ENCODE measurements at places on chromosomes 2 and 18.

DNA sequence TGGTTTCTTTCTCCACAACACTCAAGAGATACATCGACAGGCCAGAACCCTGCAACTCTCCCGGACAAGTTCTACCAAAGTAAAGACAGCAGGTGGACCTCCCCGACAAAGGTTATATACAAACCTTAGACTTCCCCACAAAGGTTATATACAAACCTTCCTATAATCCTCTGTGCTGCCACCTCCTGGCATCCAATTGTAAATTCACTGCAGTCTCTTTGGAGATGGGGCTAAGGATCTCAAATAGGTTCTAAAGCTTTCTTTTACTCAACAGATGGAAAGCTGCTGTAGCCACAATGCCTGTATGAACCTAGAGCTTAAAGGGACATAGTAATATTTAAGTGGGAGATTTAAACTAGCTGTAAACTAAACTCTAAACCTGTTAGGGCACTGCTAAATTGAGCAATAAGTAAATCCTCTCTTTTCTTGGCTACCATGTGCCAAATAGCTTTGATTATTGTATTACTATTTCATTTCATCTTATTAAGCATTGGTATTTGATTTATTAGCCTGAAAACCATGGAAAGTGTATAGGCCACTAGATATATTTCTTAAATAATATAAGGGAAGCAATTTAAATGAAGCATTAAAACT lies 9.8 kb upstream of the MREG start:
- DNase-seq = peak; percentile 81

DNA sequence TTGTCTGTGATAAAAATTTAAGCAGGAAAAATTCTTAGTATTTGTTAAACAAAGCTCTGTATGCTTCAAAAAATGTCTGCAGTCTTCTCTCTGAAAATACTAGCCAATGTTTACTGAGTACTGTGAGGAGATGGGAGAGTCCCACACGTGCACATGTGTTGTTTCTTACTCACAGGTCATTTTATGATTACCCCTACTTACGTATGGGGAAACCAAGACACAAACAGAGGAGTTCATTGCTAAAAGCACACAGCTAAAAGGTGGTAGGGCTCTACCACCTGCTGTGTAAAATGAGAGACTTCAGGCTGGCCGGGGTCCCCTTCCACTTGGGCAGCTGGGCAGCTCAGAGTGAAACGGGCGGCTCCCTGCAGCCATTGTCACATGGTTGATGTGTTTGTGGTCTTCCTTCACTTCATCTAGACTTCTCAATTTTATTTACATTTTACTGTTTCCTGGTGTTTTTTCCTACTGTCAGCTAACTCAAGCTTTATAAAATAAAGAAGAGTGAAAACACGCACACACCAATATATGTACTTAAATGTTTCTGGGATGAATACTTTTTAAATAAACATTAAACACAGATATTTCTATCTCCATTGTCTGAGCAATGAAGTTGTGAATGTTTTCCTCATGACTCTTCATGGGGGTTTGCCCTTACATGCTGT lies 71.2 kb downstream of the MBP start:
- no peak for DNase-seq

DNA sequence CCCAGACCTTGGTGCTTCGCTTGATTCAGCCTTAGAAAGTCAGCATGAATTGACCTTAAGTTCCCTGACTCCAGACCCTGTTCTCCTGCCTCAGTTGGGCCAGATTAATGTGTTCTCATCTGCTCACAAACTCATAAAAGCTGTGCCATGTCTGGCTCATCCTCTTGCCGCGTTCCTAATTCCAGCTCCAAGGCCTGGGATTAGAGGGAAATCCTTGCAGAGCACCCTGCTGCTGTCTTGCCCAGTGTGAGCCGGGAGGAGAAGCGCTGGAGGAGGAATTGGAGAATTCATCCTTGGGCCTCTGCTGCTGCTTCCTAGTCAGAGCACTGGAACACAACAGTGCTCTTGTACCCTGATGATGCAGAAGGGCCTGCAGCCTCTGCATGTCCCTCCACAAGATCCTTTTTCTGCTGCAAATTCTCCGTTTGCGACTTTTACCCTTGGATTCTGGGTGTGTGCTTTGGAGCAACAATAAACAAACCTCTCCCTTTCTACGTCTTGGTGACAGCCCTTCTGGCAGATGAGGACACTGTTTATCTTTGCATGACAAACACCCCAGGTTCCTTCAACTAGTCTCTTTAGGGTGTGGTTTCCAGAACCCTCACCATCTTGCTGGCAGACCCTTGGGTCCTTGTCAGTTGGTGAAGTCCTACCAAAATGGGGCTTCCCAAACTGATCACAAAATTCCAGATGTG lies 46.9 kb upstream of the CNGA3 start:
- no peak for DNase-seq

DNA sequence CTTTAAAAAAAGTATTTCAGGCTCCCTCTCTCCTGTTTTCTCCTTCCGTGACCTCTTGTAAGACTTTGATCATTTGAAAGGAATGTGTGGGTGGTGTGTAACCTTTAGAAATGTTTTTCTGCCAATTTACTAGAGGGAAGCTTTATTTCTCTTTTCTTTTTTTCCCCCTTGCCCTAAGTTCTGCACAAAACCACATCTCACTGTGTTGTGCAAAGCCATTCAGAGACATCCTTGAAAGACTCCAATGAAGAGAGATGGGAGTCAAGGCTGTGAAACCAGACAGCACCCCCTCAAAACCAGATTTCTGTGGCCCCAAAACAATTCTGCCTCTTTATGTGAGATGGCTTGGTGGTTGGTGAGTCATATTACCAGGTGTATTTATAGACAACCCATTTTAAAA lies 184.6 kb upstream of the ERBB4 start:
- no peak for DNase-seq

GRCh38 chr18:7924616-7925015 lies 357.5 kb downstream of the PTPRM start:
- no peak for DNase-seq

DNA sequence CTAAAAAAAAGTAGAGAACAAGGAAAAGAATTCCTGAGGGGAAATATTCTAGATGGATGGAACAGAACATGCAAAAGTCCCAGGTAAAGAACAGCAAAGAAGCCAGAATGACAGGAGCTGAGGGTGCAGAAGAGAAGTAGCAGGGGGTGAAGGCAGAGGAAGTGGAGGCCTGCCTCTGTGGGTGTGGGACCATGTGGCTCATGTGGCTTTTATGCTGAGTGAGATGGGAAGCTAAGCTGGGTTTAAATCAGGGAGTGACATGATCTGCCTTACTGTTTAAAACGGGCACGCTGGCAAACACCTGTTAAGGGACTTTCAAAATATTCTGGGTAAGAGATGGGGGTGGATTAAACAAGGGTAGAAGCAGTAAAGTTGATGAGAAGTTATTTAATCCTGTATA lies 40.0 kb downstream of the GKN2 start:
- peak; percentile 74 for DNase-seq

DNA sequence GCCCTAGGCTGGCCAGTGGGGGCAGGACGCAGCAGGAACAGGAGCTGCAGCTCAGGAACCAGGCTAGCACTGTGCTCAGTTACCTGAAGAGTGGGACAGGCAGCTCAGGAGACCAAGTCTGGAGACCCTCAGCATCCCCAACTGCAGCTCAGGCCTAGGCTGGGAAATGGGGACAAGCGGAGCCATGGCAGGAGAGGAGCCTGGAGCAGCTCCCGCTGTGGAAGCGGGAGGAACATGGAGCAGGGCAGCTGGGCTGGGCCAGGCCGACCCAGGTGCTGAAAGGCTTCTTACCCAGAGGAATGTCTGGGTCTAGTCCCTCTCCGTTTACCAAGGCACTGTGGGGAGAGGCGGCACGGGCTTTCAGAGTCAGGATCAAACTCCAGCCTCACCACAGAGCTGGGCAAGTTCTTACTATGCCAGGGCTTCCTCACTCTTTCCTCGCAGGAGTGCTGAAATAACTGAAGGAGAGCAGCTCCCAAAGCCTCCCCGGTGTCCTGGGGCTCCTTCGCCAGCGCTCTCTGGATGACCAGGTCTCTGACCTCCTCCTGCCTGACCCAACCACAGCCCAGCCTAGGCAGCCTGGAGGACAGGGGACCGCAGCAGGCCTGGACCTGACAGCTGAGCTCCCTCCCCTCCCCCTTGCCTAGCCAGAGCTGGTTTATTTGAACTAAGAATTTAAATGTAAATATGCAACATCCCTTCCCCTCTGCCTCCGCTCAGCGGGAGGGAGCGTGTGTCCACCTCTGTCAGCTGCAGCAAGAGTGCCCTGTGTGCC lies 247.8 kb upstream of the SIX2 start:
- DNase-seq = no peak

GRCh38 chr2:67156796-67157195 lies 240.3 kb upstream of the ETAA1 start:
- DNase-seq = no peak

DNA sequence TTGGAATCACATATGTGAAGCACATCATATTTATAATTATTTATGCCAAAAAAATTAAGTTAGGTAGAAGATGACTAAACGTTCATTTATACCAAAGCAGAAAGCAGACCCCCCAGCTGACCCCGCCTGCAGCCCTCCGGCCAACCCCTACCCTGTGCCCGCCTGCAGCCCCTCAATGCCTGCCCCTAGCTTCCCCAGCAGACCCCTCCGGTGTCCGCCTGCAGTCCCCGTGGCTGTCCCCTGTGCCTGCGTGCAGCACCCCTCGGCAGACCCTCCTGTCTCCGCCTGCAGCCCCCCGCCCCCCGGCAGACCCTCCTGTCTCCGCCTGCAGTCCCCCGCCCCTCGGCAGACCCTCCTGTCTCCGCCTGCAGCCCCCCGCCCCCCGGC lies 136.2 kb downstream of the NFATC1 start:
- no peak for DNase-seq

- no peak for DNase-seq
Observed at GRCh38 chr2:145277922-145278321, 758.0 kb upstream of the ZEB2 start.

- no peak for DNase-seq
Observed at GRCh38 chr2:9236045-9236344, 29.4 kb downstream of the ASAP2 start.

GRCh38 chr2:27638037-27638637 lies 9.3 kb downstream of the GPN1 start:
- DNase-seq = no peak

DNA sequence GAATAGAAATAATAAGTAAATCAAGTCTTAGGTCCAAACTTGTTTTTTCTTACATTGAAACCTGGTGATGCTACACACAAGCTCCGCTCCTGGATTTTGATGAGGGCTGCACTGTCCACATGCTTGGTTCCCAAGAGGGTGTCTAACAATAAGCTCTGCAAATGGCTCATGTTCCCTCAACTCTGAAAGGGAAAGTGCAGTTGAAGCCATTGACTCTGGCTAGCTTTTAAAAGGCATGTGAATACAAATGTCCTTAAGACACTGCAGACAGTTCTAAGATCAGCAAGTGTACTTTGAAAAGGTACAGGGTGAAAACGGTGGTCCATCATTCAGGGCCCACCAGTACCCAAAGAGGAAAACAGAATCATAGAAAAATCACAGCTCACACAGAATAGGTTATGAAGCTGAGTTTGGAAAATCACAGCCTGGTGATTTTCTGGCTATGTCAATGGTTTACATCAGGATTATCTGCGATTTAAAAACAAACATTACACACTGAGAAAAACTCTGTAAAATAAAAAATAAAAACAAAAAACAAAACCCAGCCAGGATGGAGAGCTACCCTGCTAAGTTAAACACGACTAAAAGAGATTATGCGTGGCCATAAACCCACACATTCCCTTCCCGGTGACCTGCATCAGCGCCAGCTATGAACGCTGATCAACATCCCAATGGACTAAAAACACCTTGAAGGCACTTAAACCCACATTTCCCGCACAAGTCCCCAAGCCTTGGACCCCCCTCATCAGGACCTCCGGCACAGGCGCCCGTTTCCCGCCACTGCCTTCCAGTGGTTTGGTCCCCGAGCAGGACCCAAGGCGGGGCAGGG lies 554 bp downstream of the PFN4 start:
- DNase-seq = no peak

GRCh38 chr18:46433121-46433826 lies 223.7 kb downstream of the LOXHD1 start:
- DNase-seq = peak; percentile 19

DNA sequence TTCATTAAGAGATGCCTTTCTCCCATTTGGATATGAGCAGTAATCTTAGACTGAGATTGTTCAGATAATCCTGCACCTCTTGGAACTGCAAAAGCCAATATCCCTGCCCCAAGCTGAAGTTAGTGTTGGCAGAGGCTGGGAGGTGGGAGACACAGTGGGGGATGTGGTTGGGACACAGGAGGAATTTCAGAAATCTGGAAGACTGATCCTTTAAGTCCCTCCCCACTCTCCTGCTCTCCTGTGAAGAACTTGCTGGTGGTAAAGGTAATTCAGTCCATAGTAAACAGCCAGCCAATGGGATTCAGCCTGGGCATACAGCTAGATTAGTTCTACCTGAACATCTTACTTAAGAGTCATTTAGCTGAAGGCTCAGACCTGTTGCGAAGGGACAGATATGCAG lies 50.0 kb upstream of the TMEM178A start:
- no peak for DNase-seq

DNA sequence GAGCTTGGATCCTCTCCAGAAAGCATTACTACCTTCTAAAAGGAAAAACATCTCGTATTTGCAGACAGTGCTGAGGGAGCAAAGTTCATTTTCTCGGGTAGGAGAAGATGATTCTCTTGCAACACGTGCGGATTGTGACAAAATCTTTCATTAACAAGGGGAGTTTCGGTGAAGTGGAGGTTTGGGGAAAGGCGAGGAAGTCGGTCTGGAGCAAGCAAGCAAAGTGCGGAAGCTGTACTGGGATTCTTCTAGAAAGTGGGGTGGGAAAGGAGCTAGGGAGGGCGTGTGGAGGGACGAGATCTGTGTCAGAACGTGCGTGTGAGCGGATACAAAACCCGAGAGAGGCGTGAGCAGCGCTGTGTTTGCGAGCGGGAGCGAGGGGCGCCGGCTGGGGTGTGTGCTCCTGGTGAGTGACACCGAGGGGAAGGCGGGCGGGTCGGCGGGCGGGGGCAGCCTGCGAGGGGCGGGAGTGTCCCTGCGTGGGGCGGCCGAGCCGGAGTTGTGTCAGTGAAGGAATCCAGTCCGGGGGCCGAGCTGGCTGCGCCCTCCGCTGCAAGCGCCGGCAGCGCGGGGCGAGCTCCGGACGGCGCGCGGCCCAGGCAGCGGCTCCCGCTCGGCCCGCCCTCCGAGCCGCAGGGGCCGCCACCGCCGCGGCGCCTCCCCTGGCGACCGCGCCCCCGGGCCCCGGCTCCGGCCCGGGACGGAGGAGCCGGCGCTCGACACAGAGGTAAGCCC lies at the start of gene SPATS2L:
SPATS2L (plus strand) TSS at position 498 of the 735 bp plus-strand sequence. CDS start 82,552 bp downstream, outside the sequence.
- DNase-seq = peak; percentile 67

- no peak for DNase-seq
Observed at GRCh38 chr2:241195506-241196130, 7.1 kb downstream of the ANO7 start.

GRCh38 chr2:198214114-198214596 lies 409.8 kb downstream of the PLCL1 start:
- no peak for DNase-seq

- DNase-seq = no peak
Observed at GRCh38 chr2:24558781-24559472, 67.9 kb downstream of the NCOA1 start.

- no peak for DNase-seq
Observed at GRCh38 chr18:65788373-65788772, 37.6 kb downstream of the CDH7 start.
